ENCODE measurements at places on chromosomes 2 and 18. TPM values are rescaled to one million over a fixed set of nuclear protein-coding genes. Genes with fewer than 3 reads are reported as not detected.
A peak's percentile ranks its signal among the peaks of the same experiment; 100 is the strongest.

The PHOSPHO2 gene
- polyA plus RNA-seq, result 6.6 TPM

DNA sequence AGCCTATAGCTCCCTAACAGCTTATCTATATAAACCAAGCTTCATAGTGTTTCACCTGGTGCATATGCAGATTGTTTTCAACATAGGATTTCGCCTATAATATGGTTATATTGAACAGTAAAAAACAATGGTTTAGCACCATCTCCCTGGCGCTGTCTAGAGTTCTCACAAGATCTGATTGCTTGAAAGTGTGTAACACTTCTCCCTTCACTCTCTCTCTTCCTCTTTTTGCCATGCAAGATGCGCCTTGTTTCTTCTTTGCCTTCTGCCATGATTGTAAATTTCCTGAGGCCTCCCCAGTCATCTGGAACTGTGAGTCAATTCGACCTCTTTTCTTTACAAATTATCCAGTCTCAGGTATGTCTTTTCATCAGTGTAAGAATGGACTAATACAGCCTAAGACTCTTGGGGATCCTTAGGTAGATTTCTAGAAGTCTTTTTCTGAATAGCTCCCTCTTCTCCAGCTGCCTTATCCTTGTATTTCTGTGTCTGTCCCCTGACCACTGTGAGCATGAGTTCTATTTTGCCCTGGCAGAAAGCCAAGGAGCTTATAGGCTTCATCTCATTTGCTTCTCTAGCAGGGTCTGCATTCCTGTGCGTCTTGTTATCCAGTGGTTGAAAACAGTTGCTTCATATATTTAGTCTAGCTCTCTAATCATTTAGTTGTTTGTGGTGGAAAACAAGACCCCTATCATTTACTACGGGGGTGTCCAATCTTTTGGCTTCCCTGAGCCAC, 401.6 kb downstream of the GPD2 start:
- H3K27me3 ChIP-seq, result no peaks in the 10 kb centered on the region
- no peak overlapping the region for H3K4me3 ChIP-seq
- no peak for DNase-seq
- H3K36me3 ChIP-seq, result no peaks in the 10 kb centered on the region

- peaks cover 5% of the 10 kb centered on the region for H3K4me1 ChIP-seq
- no peak overlapping the region for H3K27ac ChIP-seq
- H3K4me3 ChIP-seq, result no peak overlapping the region
- H3K27me3 ChIP-seq, result no peaks in the 10 kb centered on the region
Observed at GRCh38 chr2:202278944-202279343, 13.4 kb downstream of the NOP58 start.

- no peak for DNase-seq
- H3K4me3 ChIP-seq, result no peak overlapping the region
- H3K27ac ChIP-seq, result no peak overlapping the region
- H3K4me1 ChIP-seq, result no peaks in the 10 kb centered on the region
Observed at GRCh38 chr18:73038336-73038735, 170.5 kb upstream of the NETO1 start.

The CIDEA gene
- not detected for polyA plus RNA-seq

- H3K27ac ChIP-seq, result peak overlapping the region; percentile 82
- H3K4me1 ChIP-seq, result peaks cover 32% of the 10 kb centered on the region
- peak; percentile 87 for DNase-seq
Observed at GRCh38 chr2:100214265-100214971, 72.0 kb upstream of the AFF3 start.

- H3K27ac ChIP-seq, result no peak overlapping the region
- peak; percentile 35 for DNase-seq
- no peaks in the 10 kb centered on the region for H3K4me1 ChIP-seq
- H3K36me3 ChIP-seq, result no peaks in the 10 kb centered on the region
- H3K27me3 ChIP-seq, result no peaks in the 10 kb centered on the region
Observed at GRCh38 chr18:9700261-9700796, 7.8 kb upstream of the RAB31 start.

GRCh38 chr2:105125428-105125827, 87.6 kb downstream of the MRPS9 start:
- H3K36me3 ChIP-seq, result no peaks in the 10 kb centered on the region
- H3K4me3 ChIP-seq, result no peak overlapping the region
- H3K27me3 ChIP-seq, result no peaks in the 10 kb centered on the region
- no peak overlapping the region for H3K27ac ChIP-seq
- no peak for DNase-seq

All from sigmoid colon (tissue), 7 donors.